ENCODE measurements at places on chromosomes 2 and 18. TPM values are rescaled to one million over a fixed set of nuclear protein-coding genes. Genes with fewer than 3 reads are reported as not detected.

DNA sequence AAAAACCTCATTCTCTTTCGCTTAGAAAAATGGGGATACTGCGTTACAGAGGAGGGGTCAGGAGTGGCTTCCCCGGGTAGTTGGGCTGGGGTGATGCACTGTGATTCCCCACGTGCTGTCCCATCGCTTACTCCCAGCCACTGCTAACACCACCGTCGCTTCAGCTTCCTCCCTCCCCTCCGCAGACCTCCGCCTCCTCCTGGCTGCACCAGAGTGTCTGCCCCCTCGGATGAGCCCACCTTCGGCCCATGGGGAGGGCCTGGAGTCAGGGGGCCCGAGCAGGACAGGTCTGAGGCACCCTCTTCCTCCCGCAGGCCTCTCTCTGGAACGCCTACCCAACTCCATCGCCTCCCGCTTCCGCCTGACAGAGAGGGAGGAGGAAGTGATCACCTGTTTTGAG lies 59.1 kb upstream of the MCFD2 start:
- no peak for DNase-seq

DNA sequence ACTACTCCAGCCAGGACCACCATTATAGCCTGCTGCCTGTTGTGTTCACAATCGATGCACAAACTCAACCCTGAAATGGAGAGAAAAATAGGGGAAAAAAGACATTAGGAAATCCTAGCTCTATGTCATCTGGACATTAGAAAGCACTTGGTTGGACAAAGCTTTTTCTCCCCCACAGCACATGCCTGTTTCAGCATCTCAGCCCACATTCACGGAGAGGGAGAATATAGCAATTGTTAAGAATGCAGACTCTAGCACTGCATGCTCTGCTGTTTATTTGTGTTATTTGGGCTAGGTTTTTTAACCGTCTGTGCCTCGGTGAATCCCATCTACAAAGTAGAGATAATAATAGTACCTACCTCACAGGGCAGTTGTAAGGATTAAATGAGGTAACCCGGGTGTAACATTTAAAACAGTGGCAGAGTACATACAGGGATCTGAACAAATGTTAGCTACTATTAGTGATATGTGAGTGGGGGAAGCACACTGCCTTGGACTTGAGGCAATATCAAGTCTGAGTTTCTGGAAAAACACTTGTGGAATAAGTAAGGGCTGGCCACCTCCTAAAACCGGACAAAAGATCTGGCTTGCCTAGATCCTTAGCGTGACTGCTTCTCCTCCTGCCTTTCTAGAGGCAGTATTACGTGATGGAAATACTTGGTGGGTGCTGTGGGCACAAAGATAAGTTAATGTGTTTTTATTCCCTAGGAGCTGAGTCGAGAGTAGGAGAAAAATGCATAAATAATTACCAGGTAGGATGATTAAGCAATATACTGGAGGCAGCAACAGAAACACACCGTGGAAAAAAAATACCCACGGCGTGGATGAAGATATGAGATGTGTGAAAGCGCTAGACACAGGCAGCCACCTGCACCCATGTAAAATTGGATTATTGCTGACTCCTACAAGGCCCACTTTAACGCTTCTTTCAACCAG lies 1.0 kb upstream of the PPP1CB start:
- peak; percentile 22 for DNase-seq

- DNase-seq: no peak
Observed at GRCh38 chr2:16607301-16607700, 58.3 kb downstream of the CYRIA start.

- DNase-seq: no peak
Observed at GRCh38 chr2:226581661-226582060, 218.0 kb downstream of the IRS1 start.

DNA sequence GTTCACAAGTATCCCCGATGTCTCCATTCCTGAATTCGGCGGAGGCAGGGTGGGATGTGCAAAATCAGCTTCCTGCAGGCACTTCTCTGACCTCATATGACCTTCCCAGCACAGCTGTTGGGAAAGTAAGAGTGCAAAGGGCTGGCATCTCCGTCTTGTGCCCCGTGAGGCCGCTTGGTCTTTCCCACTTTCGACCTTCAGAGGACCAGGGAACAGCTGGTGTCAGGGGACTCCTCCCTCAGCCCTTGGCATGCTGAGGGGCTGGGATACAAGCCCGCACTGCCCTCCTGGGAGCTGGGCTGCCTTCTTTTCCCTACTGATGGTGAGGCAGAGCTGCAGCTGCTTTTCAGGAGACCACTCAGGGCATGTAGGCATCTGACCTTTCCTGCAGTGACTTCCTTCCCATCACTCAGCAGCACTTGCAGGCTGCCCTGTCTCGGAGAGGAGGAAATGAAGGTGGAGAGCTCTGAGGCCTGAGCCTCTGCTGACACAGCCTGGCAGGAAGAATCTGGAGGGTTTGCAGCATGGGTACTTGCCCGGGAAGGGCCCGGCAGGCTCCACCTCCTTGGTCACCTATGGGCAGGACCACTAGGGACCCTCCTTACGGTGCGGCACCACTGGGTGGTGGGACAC lies 277.2 kb upstream of the HS6ST1 start:
- no peak for DNase-seq

DNA sequence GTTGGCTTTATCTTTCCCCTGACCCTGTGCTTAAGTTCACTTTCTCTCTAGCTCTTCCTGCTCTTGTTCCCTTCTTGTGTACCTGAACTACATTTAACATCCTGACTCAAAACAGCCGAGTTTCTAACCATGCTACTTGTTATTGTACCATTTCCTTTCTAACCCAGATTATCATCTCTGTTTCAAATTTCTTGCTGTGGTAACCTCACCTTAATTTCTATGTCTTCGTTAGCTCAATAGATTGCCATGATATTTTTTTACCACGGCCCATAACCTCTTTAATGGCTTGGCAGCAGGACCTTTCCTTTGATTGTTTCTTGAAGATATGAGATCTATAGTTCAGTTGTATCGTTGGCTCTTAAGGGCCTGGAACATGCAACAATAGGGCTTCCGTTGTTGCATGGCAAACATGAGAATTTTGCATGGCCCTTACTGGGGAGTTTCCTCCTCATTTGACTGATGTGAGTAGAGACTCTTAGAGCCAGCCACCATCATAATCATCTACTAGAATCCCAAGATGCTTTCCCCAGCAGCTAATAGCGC lies 11.1 kb downstream of the CFAP36 start:
- DNase-seq: peak; percentile 26

- no peak for DNase-seq
Observed at GRCh38 chr18:47075098-47075883, 39.9 kb upstream of the ELOA2 start.

GRCh38 chr2:178863130-178863855 lies 56.1 kb upstream of the TTN start:
- DNase-seq: no peak

DNA sequence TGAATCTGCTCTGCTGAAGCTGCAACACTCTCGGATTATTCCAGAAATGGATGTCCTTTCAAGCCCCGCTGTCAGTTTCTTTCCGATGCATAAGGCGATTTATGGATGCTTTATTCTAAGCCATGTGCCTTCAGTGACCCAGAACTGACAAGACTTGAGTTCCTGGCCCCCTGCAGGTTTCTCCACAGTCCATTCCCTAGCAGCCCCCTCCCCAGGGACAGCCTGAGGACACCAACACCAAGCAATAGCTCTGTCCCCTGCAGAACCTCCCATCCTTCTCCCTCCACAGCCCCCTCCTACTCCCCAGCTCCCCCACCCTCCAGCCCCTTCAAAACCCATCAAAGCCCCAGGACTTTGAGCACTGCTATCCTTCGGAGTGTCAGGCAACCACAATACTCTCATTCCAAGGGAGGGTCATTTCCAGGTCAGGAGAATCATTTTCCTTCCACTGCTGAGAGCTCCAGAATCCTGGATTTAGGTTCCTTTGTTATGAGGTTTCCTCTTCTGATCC lies 24.6 kb upstream of the SPP2 start:
- no peak for DNase-seq

GRCh38 chr2:156329927-156330726 lies 2.4 kb downstream of the NR4A2 start:
- DNase-seq: no peak

DNA sequence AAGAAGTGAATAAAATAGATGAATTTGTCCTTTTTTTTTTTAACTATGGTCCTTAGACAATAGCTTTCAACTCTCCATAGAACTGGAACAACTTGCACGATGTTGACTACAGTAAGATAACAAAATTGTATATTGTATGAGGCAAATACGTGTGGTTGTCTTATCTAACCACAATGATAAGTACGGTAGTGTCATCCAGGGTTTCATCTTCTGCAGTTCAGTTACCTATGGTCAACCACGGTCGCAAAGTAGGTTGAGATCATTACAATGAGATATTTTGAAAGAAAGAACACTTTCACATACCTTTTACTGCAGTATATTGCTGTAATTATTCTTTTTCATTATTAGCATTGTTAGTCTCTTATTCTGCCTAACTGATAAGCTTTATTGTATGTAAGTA lies 295.2 kb downstream of the PARD3B start:
- DNase-seq: no peak

GRCh38 chr2:164151522-164151921 lies 415.7 kb upstream of the FIGN start:
- no peak for DNase-seq

DNA sequence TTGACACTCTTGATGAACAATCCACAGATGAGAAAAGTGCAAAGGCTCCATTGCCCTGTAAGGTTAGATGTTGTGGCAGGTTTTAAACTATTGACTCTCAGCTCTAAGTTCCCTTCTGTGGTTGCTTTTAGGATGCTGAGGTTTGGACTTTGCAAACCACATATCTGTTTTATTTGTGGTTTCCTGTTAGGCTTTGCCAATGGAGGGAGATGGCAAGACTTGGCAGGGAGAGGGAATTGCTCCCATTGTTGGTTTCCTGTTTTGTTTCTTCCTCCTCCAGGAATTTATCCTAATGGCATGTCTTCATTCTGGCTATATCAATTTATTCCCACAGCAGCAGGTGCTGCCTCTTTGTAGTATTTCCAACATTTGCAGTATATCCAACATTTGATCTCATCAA lies 772.3 kb downstream of the LRRTM4 start:
- no peak for DNase-seq

GRCh38 chr2:149587950-149588487 lies 444 bp upstream of the MMADHC start:
- no peak for DNase-seq

DNA sequence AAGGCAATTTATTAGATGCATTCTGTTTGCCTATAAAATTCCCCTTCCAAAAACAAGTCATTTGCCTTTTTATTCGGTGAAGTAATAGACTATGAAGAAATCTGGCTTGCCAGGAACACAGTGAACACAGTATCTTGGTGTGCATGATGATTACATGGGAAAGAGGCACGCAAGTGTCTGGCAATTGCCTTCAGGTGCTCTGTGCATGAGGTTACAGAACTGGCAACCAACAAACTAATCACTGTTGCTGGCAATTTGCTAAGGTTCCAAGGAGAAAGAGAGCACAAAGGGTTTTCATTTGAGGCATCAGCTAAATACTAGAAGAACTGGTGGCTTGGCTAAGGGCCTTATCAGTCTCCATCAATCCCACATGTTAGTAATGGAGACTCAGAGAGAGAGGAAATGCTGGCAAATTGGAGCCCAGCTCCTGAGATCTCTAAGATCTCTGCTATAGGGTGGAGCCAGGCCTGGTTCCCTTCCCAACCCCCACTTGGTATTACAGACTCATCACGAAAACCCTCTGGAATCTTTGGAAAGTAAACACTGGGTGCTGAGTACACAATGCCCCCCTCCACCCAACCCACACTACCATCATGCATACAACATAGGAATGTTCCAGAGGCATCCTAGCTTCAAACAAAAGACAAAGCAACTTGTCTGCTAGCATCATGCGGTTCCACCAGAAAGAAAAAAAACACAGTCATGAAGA lies 10.4 kb downstream of the RNF152 start:
- no peak for DNase-seq

DNA sequence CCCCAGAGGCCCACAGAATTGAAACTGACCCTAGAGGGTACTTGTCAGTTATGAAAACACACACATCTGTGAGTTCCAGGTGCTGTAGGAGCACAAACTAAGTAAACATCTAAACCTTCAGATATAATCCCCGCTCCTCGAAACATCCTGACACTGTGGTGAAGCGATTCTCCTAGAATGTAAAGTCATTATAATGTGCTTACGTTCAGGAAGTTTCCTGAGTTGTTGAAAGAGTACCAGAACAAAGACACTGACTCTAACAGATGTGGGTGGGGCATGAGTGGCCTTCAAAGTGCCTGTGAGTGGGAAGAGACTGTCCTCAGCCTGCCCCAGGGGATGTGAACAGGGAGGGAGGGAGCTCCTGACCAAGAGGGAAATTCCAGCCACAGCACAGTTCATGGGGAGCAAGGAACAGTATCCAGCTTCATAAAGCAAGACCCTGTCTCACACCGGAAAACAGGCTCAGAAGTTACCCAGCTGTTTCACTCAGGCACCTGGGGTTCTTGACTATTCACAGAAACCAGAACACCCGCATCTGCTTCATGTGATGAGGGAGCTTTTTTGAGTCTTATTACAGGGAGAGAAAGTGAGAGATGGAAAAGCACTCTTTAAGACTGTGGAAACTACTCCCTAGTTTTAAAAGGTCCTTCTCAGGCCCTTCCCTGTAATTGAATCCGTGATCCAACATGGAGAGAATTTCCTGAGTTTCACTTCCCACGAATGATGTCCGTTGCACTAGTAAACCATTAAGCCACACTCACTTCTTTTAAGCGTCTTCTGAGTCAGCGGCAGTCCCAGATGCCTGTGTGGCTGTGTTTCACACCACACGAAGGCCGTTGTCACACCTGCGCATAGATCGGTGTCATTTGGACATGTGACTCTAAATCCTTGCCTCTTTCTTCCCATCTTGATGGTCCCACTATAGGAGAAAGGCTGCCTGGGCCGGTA lies 88.6 kb upstream of the EML6 start:
- DNase-seq: peak; percentile 81

GRCh38 chr2:205989271-205990071 lies 96.5 kb downstream of the INO80D start:
- DNase-seq: no peak

The NGEF gene
- 0.14 TPM for total RNA-seq

The SETBP1 gene
- 3.7 TPM for total RNA-seq

The HOXD9 gene
- not detected for total RNA-seq

The ZNF892 gene
- 5.1 TPM for total RNA-seq

The INPP5D gene
- total RNA-seq: 27.2 TPM

The SFT2D3 gene
- 4.8 TPM for total RNA-seq

The FAP gene
- 0.21 TPM for total RNA-seq

The CYP27C1 gene
- total RNA-seq: not detected

The UGT1A10 gene
- total RNA-seq: not detected

Data from pulmonary artery endothelial cell (primary cell).